ENCODE measurements at places on chromosomes 2 and 18.
A peak's percentile ranks its signal among the peaks of the same experiment; 100 is the strongest.

DNA sequence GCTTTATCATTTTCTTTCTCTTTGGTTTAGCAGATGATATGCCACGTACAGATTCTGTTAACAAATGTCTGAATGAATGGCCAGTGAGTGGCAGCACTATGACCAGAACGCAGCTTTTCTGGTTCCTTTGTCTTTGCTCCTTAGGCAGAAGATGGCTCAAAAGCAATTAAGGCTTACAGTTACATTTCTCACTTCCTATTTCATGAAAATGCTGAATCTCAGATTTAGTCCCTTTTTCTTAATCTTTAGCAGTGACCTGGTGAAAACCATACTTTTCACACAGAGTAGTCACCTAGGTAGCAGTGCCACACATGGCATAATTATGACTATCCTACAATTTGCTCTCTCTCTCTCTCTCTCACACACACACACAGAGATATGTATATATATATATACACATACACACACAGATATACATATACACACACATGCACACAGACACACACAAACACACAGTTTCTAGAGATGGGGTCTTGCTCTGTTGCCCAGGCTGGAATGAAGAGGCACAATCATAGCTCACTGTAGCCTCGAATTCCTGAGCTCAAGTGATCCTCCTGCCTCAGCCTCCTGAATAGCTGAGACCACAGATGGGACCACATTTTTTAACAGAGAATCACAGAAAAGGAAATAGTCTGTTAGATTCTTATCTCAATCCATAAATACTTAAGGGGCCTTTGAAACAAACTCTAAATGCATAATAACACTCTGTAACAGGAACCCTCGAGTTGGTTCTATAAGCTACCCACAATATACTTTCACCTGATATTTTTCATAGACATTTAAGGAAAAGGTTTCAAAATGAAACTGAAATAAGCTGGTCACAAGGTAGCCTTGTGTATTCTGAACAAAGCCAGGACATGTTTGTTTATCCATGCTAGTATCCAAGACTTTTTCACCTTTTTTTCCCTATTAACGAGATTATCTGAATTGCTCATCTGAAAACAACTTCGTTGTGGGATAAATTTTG lies 11.6 kb downstream of the PDE6D start:
- DNase-seq = no peak

- DNase-seq = no peak
Observed at GRCh38 chr2:46480562-46480961, 1.2 kb downstream of the TMEM247 start.

DNA sequence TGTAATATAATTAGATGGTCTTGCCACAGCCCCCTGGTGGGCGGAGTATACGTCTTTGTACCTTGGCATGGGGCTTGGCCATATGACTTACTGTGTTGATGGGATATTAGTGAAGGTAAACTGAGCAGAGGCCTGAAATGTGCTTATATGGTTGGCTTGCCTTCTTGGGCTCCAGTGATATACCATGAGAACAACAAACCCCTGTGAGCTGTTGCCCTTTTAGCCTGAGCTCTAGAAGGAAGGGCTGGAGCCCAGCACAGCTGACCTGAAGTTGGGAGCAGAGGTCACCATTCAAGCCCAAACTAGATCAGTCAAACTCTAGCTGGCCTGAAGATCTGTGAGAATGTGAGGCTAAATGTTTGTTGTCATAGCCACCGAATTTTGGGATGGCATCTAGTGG lies 75.2 kb upstream of the CD302 start:
- no peak for DNase-seq

GRCh38 chr2:112035786-112036185 lies 19.3 kb upstream of the TMEM87B start:
- DNase-seq = no peak

DNA sequence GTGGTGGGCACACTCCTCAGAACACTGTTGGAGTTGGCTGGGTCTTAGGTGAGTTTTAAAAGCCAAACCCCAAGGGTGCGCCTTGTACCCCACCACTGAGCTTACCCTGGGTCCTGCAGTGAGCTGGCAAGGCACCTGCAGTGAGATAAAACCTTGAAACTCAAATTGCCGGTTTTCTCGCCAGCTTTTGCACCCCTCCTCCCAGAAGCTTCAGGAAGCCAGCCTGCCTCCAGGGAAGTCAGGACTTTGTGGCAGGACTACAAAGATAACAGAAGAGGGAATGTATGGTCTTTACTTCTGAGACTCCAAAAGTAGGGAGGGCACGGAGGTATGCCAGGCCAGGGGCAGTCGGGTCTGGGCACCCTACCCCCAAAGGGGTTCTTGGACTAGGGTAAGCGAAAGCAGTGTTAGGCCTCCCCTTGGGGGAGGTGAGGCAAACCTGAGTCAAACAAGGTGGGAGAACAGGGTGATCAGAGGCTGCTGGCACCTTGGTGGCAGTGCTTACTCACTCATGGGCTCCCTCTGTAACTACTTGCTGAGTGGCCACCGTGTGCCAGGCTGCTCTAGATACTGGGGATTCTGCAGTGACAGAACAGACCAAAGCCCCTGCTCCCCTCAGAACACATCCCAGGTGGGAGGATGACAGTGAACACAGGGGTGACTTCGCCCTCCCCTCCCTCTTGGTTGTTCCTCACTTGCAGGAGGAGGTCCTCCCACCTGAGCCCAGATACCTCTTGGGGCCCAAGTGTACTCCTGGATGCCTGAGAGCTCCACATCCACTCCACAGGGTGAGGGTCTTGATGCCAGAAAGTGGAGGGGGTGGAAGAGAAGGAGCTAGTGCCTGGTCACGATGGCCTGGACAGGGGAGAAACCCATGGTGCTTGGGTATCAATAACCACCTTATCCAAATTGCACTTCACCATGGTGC lies 69.3 kb upstream of the RGPD5 start:
- DNase-seq = peak; percentile 1

DNA sequence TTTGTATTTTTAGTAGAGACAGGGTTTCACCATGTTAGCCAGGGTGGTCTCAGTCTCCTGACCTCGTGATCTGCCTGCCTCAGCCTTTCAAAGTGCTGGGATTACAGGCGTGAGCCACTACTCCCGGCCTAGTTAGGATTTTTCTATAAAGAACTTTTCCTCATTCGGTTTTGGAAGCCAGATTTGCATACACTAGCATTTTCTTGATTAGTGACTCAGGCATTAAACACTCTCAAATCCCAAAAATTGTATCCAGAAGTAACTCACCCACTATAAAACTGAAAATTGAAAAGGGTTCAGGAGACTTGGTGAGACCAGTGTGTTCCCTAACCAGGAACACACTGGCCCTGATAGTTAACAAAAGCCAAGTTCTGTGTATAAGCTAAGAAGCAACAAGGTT lies 25.2 kb downstream of the EIF2AK3 start:
- no peak for DNase-seq

- no peak for DNase-seq
Observed at GRCh38 chr18:61371111-61371510, 37.9 kb downstream of the CDH20 start.

DNA sequence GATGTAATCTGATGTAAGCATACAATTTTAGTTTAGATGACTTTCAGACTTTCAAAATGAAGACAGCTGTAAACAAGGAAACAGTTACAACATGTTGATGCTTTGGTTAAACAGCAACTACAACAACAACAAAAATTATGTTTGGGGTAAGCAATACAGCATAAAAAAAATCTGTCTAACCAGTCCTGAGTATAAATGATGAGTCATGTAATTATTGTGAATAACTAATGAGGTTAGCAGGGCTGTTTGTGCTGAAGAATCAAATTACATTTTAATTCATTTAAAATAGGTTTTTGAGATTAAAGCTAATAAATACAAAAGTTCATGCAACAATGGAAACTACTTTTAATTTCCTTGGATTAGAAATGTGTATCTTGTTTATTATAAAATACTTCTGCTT lies 266.9 kb downstream of the LRP1B start:
- DNase-seq = no peak

GRCh38 chr2:59910166-59910565 lies 643.3 kb downstream of the BCL11A start:
- DNase-seq = no peak

DNA sequence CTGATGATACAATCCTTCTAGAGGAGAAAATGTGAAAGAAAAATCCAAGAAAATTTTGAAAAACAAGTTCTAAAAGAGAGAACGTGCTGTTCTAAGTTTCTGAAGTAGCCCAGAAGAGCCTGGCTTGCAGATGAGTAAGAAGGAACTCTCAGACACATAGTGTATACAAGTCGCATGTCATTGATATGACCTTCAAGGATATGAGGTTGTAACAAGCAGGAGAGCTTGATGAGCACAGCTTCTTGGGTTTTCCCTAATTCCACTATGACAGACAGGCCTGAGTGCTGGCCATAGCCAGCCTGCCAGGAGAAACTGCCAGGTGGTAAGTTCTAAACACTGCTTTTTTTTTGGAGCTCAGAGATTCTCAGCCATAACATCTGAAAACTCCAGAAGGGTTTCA lies 235.7 kb upstream of the SIX2 start:
- DNase-seq = no peak

- DNase-seq = no peak
Observed at GRCh38 chr2:16005816-16006536, 65.6 kb downstream of the MYCN start.

- DNase-seq = no peak
Observed at GRCh38 chr2:62292190-62292589, 96.3 kb downstream of the B3GNT2 start.

DNA sequence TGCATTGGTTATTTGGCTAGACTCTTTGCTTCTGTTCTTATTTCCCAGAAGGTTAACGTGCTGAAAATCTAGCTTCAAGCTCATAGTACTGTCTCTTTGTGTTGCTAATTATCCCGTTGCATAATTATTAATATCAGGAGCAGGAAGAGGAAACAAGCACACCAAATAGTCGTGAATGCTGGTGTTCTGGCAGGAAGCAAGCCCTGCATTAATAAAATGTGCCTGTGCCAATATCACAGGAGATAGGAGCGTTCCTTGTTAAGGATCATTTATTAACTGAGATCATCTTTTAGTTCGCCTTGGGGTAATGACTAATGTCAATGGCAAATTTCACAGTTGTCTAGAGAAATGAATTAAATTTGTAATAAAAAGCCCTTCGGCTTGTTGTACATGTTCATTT lies 893.0 kb upstream of the POU3F3 start:
- no peak for DNase-seq

GRCh38 chr2:71156573-71156972 lies 26.1 kb downstream of the MPHOSPH10 start:
- DNase-seq = no peak

GRCh38 chr18:46276748-46277147 lies 172.6 kb downstream of the HAUS1 start:
- no peak for DNase-seq

DNA sequence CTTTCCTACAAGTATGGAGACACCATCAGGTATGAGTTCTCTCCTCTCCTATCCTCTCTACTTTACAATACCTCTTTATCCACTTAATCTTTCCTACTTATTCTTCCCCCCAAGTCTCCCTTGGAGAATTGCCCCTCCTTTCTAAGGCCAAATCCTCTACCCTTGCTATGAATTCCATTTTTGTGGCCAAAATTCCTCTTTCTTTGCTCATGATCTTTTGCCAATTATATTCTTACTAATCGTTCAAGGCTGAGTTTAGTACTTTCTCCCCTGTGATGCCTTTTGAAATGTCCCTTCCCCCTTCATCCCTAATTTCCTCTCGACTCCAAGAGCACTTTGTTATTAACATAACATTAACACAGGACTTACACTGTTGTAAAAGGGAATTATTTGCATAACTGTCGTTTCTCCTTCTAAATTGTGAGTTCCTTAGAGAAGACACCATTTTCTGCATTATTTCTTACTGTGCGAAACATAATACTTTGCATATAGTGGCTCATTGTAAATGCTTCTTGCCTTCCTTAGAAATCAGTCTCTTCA lies 133.4 kb downstream of the KCTD1 start:
- DNase-seq = no peak

GRCh38 chr2:217844696-217845095 lies 158.1 kb downstream of the TNS1 start:
- DNase-seq = no peak

- no peak for DNase-seq
Observed at GRCh38 chr2:149587950-149588487, 444 bp upstream of the MMADHC start.

DNA sequence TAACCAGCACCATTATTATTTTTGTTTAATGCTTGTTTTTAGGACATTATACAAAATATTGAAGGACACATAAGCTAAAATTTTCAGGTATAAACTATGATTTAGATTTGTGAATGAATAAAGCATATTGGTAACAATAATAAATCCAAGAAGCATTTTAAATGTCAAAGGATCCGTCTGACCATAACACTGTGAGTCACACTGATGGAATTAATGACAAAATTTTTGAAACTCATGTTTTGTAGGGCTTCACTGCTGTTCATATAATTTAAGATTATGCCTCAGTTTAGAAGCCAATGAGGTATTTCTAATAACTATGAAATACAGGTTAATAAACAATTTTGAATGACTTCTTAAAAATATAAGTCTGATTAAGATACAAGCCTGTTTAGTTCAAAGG lies 124.6 kb downstream of the TMEFF2 start:
- DNase-seq = no peak

DNA sequence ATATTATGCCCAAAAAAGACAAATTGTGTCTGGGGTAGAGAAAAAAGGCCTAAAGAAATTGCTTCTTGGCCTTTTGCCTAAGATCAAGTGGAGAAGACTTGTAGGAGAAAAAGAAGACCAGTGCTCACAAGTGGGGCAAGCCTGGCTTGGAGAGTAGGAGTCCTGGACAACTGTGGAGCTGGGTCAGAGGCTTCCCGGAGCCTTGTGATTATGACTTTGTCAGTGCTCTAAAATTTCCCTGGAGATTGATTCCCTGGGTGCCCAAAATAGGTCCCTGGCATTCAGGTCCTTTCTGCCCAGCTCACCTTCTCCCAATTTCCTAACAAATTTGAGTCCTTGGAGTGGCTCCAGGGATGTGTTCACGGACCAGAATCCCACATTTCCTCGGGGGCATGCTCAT lies 787 bp upstream of the TRIM54 start:
- no peak for DNase-seq

- no peak for DNase-seq
Observed at GRCh38 chr2:240520130-240520973, 37.4 kb downstream of the ANKMY1 start.

- no peak for DNase-seq
Observed at GRCh38 chr2:189698020-189698887, 23.8 kb downstream of the ANKAR start.

GRCh38 chr18:37779220-37779619 lies 213.6 kb upstream of the CELF4 start:
- no peak for DNase-seq

DNA sequence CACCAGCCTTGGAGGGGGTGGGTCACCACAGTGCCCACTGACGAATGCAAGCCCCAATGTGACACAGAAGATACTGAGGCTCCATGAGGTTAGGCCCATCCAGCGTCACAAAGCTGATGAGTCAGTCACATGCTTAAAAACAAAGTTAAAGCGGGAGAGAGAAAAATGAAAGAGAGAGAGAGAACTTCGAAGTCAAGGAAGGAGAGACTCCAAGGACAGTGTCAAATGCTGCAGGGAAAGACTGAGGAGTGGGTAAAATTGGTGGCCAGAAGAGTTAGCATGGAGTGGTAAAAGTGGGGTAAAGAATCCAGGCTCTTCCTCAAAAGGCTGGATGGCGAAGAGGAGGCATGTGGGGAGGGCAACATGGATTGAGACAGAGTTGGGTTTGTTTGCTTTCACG lies 201.9 kb upstream of the CCDC150 start:
- DNase-seq = no peak

- no peak for DNase-seq
Observed at GRCh38 chr2:119943058-119943457, 69.8 kb upstream of the EPB41L5 start.
